ENCODE measurements at places on chromosomes 16 and 17. TPM values are rescaled to one million over a fixed set of nuclear protein-coding genes. Genes with fewer than 3 reads are reported as not detected.

The TSEN54 gene
- 13.9 TPM for polyA plus RNA-seq

The HS3ST3A1 gene
- polyA plus RNA-seq, result 2.9 TPM

The CCL16 gene
- 21.7 TPM for polyA plus RNA-seq

The UBN1 gene
- polyA plus RNA-seq, result 9.3 TPM

The CES5A gene
- 1.5 TPM for polyA plus RNA-seq

The MYADML2 gene
- not detected for polyA plus RNA-seq

The KRT27 gene
- polyA plus RNA-seq, result not detected

The FSCN2 gene
- not detected for polyA plus RNA-seq

The PRAC1 gene
- not detected for polyA plus RNA-seq

The RNF43 gene
- polyA plus RNA-seq, result 4.1 TPM

The SCARF1 gene
- 5.9 TPM for polyA plus RNA-seq

All from liver (tissue), 10 donors.